ENCODE measurements at places on chromosomes 16 and 17.

GRCh38 chr17:20228860-20229259 lies 219.7 kb downstream of the SPECC1 start:
- DNase-seq = no peak

DNA sequence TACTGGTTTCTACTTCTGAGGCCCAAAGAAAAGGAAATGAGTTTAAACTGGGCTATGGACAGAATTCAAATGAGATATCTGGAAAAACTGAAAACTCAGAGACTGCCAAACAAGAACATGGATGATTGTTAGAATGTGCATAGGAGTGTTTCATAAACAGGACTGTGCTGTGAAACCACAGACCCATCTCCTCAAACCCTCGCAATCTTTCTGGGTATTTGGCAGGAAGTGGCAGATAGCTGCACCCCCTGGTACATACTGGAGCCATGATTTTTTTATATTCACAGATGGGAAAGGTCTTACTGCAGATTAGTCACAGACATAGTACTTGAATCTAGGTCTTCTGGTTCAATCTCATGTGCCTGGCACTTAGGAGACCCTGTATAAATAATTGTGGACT lies 145.0 kb downstream of the CCDC182 start:
- DNase-seq = no peak

DNA sequence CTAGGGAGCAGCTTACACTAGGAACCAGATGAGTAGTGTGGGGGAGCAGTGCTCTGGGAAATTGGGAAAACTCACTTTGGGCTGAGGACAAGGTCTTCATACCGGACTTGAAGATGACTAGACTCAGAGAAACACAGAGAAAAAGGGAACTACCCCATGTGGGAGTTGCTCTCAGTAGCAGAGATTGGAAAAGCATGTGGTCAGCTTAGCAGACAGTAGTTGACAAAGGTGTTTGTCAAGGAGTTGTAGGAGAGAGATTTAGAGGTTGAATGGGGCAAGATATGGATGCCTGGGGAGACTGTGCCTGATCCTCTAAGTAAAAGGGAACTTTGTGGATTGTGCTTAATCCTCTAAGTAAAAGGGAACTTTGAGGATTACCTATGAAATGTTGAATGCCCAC lies 194.5 kb upstream of the COX10 start:
- DNase-seq = no peak

GRCh38 chr17:77140878-77141767 lies at the start of gene SEC14L1:
Gene SEC14L1 (plus strand): TSS chr17:77140969. CDS start chr17:77143597, 2,628 bp downstream.
- peak; percentile 46 for DNase-seq

DNA sequence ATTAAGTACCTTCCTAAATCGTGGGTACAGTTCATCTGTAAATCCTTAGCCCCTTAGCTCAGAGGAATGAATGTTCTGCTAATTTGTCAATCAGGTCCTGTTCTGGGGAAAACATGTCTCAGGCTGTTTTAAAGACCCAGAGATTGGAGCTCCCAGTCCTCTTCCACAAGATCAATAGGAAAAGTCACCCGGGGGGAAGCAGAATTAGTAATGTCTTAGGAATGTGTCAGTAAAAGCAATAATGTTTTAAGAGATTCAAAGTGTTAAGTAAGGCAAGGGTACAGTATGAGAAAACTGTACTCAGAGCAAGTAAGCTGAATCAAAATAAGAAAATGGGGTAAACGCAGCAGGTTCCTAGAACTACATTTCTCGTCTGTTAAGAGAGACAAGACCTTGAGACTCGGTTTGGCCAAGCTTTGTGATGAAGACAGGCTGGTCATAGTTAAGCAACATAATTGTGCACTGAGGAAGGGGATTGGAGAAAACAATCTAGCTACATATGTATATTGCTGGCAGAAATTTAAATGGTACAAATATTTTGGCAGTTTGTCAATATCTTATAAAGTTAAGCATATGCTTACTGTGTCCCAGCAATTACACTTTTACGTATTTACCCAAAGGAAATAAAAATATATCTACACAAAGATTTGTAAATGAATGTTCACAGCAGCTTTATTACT lies 192.9 kb upstream of the C17orf78 start:
- no peak for DNase-seq

DNA sequence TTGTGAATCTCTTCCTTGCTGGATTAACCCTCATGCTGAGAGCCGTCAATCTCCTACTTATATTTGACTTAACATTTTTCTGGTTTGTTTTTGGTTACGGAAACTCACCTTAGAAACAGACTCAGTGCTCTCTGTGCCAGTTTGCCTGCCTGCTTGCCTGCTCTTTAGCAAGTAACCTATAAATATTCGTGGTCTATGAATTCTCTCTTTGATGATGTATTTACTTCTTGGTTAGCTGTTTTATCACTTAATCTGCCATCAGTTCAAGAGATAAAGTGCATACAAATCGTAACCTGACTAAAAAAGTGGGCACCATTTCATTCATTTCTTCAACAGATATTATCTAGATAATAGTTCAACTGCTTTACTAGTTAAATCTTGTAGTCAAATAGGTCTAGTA lies 26.7 kb downstream of the CYB5B start:
- DNase-seq = no peak

DNA sequence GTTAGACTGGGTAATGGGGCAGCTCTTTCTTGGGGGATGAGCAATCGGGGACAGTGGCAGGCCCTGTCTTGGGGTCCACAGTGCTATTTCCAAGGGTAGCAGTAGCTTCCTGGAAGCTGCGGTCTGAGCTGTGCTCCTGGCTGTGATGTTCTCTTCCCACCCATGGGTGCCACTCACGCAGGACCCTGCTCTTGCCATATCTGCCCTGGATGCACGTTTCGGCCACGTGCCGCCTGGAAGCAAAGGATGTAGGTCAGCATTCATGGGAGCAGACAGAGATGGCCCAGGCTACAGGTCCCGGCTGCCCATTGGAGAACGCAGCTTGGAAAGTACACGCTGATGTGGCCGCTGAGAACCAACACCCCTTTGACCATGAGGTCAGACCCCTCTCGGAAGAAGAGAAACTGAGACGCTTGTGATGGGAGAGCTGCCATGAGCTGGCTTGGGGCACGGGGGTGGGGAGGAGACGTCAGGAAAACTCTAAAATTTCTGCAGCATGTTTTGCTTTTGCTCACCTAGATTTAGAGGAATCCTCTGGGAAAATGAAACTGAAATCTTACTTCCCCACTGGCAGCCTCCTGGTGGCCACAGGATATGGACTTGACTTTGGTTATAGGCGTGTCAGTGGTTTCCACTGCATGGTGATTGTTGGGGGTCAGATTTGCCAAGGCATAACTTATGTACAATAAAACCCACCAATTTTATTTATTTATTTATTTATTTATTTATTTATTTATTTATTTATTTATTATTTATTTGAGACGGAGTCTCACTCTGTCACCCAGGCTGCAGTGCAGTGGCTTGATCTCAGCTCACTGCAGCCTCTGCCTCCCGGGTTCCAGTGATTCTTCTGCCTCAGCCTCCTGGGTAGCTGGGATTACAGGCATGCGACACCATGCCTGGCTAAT lies 36.2 kb upstream of the IRF8 start:
- DNase-seq = no peak

DNA sequence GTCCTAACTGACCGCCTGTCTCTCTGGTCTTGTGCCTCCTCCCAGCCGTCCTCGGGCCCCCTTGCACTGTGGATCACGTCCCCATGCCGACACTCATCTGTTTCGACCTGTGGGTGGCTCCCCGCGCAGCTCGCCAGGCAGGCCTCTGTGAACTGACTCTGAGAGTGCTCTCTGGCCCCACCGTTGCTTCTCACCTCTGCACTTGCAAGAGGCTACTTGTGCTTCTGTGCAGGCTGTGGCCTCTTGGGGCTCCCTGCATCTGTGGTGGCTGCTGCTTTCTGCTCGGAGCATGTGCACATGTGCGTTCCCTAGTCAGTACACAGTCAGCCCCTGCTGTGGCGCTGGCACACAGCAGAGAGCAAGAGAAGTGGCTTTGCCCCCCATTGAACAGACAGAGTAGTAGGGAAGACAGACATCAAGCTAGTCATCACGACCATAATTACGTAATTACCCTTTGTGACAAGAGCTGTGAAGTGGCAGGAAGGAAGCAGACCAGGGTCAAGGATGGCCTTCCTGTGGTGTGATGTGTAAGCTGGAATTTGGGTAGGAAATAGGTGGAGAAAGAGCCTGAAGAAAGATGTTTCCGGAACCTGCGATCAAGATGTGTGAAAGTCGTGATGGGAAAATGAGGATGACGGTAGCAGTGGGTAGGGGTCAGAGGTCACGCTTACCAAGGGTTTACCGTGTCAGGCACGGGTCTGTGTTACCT lies 256.0 kb upstream of the CACNG5 start:
- DNase-seq = no peak

DNA sequence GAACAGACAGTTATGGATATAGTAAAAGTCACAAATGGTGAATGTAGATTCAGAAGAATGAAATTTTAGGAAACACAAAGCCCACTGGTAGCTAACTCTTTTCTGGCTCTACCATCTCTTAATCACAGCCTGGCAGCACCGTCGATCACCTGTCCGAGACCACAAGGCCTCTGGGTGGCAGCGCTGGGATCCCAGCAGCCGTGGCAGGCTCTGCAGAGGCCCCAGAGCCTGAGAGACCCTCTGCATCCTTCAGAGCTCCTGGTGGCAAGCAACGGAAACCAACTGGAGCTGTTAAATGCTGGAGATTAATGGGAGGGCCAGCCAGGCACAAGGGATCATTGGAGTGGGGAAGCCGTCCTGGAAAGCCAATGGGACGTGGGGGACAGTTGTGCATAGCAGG lies 26.3 kb downstream of the LAT start:
- no peak for DNase-seq

DNA sequence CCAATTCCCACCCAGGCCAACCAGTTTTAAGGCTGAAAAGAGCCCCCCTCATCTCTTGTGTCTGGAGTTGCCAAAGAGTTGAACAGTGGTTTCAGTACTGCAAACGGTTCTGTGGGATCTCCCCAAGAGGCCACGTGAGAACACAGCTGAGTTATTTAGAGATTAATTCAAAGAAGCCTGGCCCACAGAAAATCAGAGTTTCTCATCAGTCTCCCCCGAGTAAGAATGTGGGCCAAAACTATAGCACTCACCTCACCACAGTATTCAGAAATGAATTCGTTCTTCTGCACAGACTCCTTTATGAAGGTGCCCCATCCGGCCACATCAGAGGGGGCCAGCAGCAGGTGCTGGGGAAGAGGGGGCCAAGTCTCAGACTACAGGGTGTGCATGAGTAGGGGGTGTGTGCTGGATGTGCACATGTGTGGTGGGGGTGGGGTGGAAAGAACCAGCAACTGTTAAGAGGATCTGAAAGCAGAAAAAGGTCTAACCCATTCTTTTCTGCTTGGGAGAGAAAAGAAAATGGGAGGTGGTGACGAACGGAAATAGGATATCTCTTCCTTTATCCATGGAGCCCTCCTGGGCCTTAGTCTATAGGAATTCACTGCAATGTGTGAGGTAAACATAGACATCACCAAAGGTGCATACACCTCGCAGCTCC lies 22.6 kb downstream of the CNTNAP1 start:
- no peak for DNase-seq

DNA sequence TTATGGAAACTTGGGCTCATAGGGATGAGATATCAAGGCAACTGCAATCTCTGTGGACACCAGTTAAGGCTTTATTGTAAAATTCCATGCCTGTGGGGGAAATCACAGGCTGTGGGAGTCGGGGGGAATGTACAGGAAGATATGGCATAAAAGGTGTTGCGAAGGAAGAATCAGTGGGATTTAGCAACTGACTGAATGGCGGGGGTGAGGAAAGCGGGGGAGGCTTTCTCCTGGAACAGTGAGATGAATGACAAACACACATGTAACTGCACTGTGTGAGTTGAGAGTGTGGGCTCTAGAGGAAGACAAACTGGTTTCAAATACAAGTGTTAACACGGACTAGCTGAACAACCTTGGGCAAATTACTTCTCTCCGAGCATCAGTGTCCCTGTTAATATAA lies 143.7 kb downstream of the PRKCB start:
- DNase-seq = no peak

- no peak for DNase-seq
Observed at GRCh38 chr16:72024862-72025382, 16.4 kb downstream of the DHODH start.

- no peak for DNase-seq
Observed at GRCh38 chr16:10745841-10746240, 2.2 kb downstream of the NUBP1 start.

DNA sequence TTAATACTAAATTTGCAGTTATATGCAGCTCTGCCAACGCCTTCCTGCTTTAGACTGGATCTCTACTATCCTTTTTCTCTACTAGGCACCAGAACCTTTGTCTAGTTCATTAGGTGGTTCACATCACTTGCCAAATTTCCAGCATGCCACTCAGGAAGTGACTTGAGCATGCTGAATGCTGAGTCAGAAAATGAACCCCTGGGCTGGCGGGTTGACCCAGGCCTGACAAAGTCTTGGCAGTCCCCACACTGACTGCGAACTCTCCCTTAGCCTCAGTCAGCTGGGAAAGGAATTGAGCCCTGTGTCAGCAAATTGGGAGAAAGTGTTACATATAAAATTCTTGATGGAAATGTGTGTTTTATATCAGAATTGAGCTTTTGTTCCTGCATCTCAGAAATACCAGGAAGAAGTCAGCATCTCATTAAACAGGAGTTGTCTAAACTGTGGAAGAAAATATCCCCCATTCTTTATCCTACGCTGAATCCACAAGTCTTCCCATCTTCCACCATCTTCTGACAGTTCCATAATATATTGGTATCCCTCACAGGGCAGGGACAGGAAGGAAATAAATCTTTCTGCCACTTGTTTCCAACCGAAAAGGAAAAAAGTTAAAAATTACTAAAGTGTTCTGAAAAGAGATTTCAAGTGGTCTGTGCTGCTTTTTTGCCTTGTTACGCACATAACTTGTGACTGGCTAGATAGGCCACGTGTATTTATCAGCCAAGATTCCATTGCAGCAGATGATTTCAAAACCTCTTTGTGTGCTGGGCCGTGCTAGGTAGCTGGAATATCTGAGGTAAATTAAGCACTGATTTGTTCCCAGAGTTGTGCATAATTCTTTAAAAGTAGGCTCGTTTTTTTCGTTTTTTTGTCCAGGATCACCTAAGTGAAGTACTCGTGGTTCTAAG lies 16.7 kb upstream of the SLC12A3 start:
- DNase-seq = no peak

- no peak for DNase-seq
Observed at GRCh38 chr16:49488336-49488735, 114.7 kb downstream of the C16orf78 start.

- no peak for DNase-seq
Observed at GRCh38 chr17:48519427-48519826, 11.4 kb downstream of the HOXB1 start.

GRCh38 chr16:69326172-69326873 lies 4.1 kb downstream of the PDF start:
- DNase-seq = no peak

GRCh38 chr17:80921741-80922579 lies 69.7 kb upstream of the CHMP6 start:
- DNase-seq = no peak
